Fibroblast of skin of right biceps (primary cell): ENCODE measurements at places on chromosomes 13 and 19.

DNA sequence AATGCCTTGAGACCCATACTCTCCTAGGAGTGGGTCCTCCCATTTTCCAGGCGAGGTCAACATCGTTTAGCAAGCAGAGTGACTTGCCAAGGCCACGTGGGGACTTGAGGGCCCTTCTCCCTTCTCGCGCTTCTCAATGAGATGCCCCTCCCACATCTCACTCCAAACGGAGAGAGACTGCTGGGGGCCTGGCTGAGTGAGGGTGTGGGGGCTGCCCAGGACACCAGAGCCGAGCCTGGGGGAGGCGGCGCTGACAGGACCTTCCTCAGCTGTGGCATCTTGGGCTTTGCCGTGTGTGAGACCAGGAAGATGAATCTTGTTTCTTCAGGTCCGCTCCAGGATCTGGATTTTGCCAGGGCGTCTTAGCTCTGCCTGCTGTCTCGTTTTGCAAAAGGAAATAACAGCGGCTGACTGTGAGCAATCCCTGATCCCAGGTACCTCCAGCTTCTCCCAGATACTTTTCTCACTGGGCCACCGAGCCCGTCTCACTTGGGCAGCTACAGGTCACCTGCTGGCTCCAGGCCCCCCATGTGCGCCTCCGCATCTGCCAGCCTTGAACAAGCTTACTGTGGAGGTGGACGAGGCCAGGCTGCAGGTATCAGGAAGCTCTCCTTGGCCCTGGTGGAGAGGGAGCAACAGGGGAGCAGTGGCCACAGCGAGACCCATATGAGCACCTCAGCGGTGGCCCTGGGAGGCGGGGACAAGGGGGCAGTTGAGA is 6.0 kb downstream of the COX6B2 start:
- DNase-seq: no peak

DNA sequence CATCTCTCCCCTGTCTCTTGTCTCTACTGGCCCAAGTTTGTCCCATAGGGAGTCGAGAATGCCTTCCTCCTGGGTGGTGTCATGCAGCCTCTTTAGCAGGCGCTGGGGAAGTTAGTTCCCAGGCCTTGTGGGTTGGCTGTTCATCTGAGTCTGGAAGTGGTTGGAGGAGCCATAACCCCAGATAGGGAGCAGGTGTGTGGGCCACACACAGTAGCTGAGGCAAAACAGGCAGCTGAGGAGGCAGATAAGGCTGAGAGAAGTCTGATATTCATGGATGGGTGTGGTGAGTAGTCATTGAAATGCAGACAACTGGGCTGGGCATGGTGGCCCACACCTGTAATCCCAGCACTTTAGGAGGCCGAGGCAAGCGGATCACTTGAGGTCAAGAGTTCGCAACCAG is 40.9 kb upstream of the KPNA3 start:
- DNase-seq: no peak

DNA sequence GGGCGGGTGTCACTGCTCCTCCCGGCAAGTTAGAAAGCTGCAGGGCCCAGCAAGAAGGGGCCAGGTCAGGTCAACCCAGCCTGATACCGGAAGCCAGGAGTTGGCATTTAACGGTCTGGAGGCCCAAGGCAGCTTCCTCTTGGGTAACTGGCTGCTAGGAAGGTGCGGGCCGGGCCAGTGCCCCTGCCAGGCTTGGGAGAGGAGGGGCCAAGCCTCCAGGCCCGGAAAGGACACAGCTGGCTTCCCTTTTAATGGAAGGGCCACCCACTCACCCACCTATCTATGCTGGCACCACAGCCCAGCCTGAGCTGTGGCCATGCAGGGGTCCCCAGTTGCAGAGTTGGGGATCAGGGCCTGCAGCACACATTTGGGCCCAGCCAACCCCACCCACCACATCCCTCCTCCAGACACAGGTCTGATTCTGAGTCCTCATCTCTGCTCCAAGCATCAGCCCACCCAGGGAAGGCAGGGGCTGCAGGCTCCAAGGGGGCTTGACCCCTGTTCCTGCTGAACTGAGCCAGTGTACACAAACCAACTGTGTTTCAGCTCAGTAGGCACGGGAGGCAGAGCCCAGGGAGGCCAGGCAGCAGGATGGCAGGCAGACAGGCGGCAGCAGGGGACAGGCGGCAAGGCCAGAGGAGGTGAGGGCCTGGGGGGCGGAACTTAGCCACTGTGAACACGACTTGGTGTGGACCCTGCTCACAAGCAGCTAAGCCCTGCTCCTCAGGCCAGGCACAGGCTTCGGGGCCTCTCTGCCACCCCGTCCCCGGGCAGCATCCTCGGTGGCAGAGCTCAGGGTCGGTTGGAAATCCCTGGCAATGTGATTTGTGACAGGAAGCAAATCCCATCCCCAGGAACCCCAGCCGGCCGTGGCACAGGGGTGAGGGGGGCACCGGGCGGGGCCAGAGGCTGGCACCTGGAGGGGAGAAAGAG is 40.8 kb downstream of the ZSWIM4 start:
- DNase-seq: no peak

- no peak for DNase-seq
These were observed 6.4 kb downstream of the TNFAIP8L1 start for GRCh38 chr19:4645718-4646117.

DNA sequence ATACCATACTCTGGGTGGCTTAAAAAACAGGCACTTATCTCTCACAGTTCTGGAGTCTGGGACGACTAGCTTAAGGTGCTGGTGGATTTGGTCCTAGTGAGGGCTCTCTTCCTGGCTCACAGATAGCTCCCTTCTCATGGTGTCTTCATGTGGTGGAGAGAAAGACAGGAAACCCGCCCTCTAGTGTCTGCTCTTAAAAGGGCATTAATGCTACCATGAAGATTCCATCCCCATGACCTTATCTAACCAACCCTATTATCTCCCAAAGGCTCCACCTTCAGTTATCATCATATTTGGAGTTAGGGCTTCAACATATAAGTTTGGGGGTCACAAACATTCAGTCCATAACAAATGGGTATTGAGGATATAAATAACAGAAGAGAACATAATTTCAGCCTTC is 139.4 kb downstream of the HS6ST3 start:
- no peak for DNase-seq

GRCh38 chr13:29496241-29496712 is 99.2 kb downstream of the SLC7A1 start:
- DNase-seq: no peak

DNA sequence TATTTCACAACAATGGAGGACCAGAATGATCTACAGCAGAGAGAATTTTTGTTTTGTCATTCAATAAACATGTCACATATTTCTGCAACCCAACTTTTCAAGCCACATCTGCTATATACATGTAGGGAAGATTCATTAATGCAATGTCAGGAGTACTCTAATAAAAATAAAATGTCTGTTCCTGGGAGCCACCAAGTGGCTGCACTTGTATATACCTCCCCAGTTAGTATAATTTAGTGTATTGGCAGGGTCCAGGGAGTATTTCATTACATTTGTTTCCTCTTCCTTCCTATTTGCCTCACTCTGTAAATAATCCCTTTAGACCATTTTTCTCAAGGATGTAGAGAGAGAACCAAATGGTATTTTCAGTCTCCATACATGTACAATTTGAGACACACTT is 1169.0 kb downstream of the DIAPH3 start:
- DNase-seq: no peak

GRCh38 chr13:95292622-95293021 is 8.6 kb downstream of the ABCC4 start:
- no peak for DNase-seq

- DNase-seq: no peak
These were observed 24.7 kb upstream of the MATK start for GRCh38 chr19:3810708-3811355.

DNA sequence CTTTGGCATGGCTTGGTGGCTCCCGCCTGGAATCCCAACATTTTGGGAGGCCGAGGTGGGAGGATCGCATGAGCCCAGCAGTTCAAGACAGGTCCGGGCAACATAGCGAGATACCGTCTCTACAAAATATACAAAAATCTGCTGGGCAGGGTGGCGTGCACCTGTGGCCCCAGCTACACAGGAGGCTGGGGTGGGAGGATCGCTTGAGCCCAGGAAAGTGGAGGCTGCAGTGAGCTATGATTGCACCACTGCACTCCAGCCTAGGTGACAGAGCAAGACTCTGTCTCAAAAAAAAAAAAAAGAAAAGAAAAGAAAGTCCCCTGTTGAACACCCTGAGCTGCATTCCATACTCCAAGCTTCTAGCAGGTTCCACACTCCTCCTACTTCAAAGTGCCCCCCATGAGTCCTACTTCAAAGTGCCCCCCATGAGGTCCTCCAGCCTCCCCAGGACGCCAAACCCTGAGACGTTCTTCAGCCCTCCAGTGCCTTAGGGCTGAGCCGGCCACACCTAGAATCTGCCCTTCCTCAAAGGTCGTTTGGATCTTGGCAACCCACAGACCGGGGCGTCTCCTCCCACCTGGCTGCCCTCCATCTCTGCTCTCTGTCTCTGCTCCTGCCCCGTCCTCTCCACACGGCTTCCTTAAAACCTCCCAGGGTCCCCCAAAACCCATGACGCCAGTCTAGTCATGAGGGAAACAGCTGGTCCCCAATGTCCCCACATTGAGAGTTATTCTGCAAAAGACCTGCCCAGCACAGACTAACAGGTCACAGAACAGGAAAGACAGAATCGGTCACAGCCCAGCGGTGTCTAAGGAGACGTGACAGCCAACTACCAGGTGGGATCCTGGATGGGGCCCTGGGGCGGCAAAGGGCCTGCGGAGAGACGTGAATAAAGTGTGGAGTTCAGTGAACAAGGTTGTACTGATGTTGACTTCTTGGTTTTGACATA is 4.8 kb downstream of the TJP3 start:
- DNase-seq: no peak

GRCh38 chr13:45340422-45341033 is 455 bp downstream of the TPT1 start:
- peak; percentile 94 for DNase-seq

- no peak for DNase-seq
These were observed 67.7 kb downstream of the DACH1 start for GRCh38 chr13:71799324-71799723.

DNA sequence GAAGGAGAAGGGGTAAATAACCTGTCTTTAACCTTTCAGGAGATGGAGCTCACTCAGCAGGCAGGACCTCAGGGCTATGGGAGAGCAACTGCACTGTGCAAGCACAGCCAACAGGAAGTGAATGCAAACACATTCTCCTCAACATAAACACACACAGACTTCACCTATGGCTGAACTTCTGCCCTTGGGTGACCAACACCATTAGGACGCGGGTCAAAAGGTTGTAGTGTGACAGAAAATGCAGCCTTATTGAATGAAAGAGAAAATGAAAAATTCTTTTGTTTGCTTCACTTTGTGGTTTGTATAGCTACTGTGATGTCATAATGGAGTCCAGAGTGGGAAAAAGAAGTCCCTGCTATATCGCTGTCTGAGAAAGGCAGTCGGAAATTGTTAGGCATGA is 323.0 kb downstream of the NDFIP2 start:
- DNase-seq: no peak

GRCh38 chr13:57673197-57673596 is 41.7 kb downstream of the PCDH17 start:
- no peak for DNase-seq

DNA sequence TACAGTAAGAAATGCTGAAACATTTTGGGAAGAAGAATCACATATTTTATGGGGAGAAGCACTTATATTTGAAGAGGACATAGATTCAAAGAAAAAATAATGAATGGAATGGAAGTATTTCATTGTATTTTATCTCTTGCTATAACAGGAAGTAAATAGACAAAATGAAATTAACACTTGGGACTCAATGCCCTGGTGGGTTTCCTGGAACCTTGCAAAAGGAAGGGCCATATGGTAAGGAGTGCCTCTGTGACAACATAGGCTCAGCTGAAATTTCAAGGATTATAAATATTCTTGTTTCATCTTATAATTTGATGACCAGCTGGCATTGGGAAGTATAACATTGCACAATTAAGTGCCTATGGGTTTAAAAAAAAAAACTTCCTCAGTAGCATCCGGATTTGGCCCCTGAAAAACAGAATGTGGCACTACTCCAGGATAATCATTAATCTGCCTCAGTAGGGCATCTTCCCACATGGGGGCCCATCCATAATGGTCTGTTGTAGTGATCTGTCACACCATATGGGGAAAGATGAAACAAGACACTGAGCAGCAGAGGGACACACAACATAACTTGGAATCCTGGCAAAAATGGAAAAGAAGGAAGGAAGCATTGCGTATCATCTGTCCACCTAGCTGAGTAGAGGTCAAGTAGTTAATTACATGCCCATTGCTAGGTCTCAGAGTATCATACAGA is 321.6 kb downstream of the NDFIP2 start:
- no peak for DNase-seq

DNA sequence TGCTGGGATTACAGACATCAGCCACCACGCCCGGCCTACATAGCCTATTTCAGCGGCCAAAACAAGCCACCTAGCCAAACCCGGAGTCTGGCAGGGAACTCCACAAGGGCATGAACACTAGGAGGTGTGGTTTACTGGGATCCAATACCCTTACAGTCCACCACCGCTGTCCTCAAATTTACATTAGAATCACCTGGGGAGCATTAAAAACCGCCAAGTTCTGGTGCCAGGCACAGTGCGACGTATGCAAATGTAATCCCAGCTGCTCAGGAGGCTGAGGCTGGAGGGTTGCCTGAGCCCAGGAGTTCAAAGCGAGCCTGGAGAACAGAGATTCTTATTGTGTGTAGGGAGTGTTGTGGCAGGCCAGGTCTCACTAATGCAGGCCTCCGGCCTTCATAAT is 4.2 kb upstream of the AP1M1 start:
- no peak for DNase-seq

- DNase-seq: no peak
These were observed 9.6 kb downstream of the C19orf25 start for GRCh38 chr19:1469255-1470054.

DNA sequence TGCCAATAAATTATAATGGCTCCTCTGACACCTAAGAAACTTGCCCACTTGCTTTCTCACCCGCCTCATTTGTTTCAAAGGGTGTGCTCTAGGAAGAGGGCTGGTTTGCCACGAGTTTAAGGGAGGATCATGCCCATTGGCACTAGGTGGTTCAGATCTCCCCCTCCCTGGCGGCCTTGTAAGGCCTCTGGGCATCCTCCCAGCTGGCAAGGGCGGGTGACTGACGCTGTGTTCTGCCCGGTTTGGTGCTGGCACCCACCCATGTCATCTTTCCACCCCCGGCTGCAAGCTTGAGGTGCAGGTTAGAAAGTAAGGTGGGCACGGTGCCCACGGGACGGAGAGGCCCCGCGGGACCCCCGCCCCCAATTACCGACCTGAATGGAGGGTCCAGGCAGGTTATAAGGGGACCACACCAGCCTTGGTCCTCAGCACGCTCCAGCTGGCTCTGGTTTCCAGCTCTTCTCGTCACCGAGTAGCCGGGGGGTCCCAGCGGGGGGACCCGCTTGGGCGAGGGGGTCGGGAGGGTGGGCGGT is 90.4 kb downstream of the PTPRS start:
- DNase-seq: no peak

GRCh38 chr19:49855676-49856573 is 5.0 kb downstream of the PTOV1 start:
- no peak for DNase-seq

GRCh38 chr19:30760014-30760413 is 387.8 kb downstream of the ZNF536 start:
- no peak for DNase-seq

GRCh38 chr19:42353341-42354015 is 28.0 kb downstream of the MEGF8 start:
- no peak for DNase-seq

- no peak for DNase-seq
These were observed 95.9 kb downstream of the UGGT2 start for GRCh38 chr13:95957331-95957730.

GRCh38 chr19:48415395-48415794 is 21.9 kb downstream of the GRIN2D start:
- DNase-seq: peak; percentile 81
